NCI-H2107 (cell line): ENCODE measurements at places on chromosomes 5 and 9.

DNA sequence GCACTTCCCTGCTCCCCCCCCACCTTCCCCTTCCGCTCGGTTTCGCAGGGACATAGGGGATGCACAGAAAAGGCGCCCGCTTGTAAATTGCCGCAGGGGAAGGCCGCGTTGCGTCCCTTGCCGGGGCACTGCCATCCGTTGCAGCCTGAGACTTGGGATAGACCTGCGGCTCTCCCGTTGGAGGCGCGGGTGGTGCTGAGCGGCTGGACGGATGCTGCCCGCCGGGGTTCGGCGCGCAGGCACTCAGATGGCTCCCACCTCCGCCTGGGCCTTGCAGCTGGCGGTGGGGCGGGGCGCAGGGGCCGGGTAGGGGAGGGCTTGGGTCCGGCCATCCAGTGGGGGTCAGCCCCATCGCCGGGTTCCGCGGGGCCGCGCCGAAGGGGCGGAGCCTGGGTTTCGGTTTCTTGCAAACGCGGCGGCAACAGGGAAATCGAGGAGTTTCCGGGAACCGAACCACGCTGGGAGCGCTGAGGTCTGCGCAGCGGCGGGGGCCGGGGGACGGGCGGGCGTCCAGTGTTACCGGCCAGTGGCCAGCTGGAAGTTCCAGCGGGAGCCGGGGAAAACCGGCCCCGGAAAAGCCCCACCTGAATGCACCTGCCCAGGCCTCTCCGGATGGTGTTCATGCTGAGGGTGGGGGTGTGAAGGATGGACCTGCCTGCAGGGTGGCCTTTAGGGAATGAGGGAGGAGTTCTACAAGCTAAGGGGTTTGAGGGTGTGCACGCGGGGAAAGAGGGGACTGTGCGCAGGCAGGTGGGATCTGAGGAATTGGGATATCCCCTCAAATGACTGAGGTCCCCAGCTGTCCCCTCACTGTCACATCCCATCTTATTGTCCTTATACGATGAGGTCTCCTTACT lies 6.3 kb upstream of the IRF1 start:
- no peak for DNase-seq

DNA sequence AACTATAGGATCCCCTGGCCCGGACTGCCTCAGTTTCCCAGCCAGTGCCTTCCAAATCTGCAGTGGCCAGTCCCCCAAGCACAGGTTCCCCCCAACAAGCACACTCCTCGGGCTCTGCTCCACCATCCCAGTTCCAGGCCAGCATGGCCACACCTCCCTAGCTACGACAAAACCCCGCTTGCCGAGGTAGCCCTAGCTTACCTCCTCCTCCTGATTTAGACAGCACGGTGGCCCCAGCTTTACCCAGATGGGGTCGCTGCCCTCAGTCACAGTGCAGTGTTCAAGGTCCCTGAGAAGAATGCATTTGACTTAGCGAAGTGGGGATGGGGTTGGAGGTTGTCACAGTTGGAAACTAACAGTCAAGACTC lies 40.8 kb upstream of the GARNL3 start:
- DNase-seq = no peak

- no peak for DNase-seq
These were observed 801.6 kb downstream of the KCTD16 start for GRCh38 chr5:144972317-144972716.

- no peak for DNase-seq
These were observed 47.5 kb downstream of the SPATA31D1 start for GRCh38 chr9:82036086-82036485.

GRCh38 chr5:148815578-148815977 lies 10.8 kb upstream of the ADRB2 start:
- no peak for DNase-seq
